ENCODE measurements at places on chromosomes 2 and 18.

- DNase-seq = no peak
These were observed 2.4 kb downstream of the CYP26B1 start for GRCh38 chr2:72145289-72145657.

DNA sequence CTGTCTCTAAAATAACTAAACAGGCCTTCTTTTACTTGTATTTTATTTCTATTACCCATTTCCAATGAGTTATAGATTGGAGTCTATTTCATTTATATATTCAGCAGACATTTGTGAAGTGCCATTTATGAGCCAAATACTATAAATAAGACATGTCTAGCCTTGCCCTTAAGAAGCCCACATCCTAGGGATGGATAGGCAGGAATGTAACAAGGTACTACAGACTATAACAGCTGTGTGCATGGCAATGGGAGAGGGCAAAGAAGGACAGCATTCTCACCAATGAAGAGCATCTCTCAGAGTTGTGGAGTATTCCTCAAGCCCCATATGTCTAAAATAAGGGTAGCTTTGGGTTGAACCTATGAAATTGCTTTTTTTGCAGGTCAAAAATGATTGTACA lies 161.9 kb upstream of the RASGRP3 start:
- no peak for DNase-seq

DNA sequence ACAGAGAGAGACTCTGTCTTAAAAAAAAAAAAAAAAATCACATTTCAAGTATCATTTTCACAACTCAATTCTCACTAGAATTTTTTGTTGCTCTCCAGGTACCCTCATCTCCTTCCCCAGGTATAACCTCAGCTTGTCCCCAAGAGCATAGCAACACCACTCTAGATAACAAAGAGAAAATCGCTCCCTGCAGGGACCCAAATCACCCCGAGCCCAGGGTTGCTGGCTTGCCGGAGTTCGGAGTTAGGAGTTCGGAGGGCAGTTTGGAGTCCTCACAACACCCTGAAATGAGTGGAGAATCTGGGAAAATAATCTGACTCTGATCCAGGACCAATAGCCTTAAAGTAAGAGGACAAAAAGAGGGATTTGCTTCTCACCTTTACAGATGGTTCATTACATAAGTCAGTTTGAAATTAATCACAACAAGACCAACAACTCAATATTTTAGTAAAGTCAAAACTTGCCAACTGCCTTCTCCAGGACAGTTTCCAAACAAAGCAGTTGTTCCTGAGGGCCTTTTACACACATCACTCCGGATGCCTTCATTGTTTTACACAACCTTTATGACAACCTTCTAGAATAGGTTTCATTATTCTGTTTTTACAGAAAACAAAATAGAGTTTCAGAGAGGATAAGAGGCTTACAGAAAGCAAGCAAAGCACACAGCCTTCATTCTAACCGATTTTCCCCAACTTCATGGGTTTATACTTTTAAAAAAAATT lies 59.1 kb downstream of the C2orf76 start:
- no peak for DNase-seq

DNA sequence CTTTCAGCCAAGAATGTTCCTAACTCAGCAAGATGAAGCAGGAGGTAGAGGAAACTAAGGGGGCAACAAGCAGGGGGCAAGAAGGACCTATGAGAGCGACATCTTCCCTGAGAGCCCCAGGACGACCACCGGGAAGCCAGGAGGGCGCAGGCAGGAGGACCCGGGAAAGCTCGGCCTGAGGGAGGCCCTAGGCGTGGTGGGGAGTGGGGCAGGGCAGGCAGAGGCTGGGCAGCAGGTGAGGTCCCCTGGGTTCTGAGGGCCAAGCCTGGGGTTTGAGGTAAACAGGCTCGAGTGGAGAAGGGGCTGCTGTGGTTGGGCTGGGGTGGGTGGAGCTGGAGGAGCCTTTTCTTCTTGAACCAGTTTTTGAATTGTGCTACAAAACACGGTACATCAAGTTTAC lies 1.3 kb upstream of the ALPI start:
- no peak for DNase-seq

- no peak for DNase-seq
These were observed 89.1 kb upstream of the ITGB6 start for GRCh38 chr2:160289126-160289525.

- no peak for DNase-seq
These were observed 58.8 kb downstream of the TBR1 start for GRCh38 chr2:161474920-161475319.

DNA sequence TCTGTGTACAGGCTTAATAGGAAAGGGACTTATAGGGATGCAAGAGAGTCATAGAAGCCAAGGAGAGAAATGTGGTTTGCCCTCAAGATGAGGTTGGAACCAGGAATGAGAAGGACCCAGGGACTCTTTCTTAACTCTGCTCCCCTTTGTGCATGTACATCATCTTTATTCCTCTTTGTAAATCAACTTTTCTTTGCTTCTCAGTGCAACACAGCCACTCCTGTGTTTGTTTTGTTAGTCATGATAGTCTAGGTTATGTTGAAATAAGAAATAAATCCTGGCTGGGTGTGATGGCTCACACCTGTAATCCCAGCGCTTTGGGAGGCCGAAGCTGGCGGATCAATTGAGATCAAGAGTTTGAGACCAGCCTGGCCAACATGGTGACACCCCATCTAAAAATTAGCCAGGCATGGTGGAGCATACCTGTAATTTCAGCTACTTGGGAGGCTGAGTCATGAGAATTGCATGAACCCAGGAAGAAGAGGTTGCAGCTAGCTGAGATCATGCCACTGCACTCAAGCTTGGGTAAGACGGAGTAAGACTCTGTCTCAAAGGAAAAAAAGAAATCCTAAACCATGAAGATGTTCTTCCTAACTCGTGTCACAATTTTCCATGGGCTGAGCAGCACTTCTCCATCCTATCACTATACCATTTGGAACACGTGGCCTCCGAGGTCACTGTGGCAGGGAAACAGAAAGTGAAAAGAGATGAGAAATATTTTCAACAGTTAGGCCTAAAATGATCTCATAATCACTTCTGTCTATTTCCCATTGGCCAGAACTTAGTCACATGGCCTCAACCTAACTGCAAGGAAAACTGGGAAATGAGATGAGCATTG lies 73.0 kb upstream of the TMEM17 start:
- DNase-seq = no peak

DNA sequence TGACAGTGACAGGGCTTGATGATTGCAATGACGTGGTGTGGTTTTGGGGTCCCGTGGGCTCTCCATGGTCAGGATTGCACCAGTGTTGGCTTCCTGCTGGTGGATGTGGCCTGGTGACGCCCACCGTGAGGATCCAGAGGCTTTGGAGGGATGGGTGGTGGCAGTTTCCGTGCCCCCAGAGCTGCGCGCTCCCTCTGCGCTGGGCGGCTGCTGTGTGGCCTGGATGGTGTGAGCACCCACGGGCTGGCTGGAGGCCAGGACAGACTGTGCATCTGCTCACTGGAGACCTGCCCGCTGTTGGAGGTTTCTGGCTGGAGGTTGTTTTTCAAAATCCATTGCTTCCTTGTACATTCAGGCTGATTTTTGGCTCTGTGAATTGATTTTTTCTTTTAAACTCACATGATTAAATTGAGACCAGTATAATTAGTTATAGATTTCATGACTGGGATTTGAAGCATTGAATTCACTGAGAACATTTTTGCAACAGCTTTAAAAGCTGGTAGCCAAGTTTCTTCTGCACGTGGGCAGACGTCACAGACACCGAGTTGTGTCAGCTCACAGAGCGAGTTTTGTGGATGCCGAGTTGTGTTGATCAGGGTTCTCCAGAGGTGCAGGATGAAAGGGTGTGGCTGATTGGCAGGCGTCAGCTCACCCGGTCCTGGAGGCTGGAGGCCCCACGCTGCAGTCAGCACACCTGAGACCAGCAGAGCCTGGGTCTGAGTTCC lies 72.7 kb downstream of the KCNG2 start:
- DNase-seq = no peak

DNA sequence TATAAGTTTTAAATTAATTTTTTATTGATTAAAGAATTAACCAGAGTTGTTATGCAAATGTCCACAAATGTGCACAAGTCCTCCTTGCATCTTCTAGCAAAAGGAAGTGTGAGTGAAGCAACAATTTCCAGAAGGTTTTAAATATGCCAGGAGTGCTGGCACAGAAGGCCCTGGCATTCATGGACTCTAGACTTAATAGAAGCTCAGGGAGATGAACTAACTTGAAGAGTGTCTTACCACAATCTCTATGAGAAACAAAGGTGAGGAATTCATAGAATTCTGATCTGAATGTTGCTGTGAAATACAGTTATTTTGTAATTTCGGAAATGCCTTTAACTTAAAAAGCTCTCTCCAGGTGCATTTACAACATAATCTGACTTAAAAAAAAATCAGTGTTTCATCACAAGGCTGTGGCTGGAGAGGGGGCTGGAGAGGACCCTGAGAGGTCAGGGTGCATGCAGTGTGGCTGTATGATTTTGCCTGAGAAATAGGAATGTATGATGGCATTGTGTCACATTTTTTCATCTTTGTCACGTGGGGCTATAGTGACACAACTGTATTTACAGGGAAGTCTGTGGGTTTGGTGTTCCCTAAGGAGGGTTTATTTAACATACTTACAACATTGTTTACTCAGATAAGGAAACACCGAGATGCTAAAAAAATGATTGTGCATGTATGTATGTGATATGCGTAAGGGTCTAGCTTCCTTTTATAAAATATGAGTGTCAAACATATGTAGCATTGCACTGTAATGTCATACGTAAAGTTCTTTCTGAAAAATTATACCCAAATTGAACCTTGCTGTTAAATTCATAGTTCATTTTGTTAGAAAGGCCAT lies 66.2 kb downstream of the MAP4K4 start:
- no peak for DNase-seq

- DNase-seq = no peak
These were observed 373.3 kb downstream of the RBM43 start for GRCh38 chr2:150888337-150888736.

DNA sequence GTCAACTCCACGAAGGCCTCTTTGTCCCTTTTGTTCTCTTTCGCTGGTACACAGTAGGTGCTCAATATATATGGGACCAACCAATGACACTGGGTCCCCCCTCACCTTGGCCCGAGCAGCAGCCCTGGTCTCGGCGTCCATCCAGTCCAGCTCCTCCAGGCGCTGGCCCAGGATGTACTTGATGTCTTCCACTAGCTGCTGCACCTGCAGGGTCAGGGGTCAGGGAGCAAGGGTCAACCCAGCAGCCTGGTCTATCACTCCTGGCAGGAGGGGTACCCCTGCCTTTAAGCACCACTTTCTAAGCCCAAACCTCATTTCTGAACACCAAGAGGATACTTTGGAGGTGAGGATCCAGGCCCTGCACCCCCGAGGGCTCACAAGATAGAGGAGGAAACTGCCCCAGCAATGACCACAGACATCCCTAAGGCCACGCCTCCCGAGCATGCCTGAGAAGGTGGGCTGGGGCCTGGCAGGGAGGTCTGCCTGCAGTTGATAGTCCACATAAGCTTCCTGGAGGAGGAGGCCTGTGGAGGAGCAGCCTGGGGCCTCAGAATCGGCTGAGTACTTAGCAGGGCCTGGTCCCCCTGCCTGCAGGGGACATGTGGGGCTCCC lies 4.2 kb downstream of the ECEL1 start:
- no peak for DNase-seq

DNA sequence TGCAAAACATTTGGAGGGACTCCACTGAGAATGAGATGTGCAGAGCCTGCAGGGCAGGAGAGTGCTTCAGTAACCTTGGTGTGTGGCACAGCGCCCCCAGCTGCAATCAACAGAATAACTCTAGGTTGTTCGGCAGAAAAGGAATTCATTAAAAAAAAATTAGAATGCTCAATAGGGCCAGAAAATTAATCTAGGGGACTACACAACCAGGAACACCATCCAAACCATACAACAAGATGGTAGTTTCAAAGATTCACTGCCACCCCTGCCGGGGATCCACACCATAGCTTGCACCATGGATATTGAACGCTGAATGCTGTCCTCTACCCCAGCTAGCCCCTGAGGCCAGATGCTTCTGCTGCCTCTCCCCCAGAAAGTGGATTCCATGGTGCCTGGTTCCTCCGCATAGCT lies 50.1 kb downstream of the THUMPD2 start:
- DNase-seq = no peak

DNA sequence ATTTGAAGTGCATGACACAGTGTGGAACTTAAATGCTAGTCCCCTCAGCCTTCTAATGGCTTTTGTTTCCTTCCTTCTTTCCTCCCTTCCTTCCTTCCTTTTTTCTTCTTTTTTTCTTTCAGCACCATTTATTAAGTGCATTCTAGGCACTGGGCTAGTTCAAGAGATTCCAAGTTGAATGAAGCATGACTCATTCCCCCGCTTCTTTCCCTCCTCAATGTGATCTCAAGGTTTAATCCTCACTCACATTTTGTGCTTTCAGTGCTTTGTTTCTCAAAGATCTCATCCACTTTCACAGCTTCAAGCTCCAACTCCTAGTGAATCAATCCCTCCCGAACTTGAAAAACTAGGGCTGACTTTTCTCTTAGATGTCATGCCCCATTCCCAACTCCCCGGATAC lies 90.1 kb downstream of the LBH start:
- no peak for DNase-seq

DNA sequence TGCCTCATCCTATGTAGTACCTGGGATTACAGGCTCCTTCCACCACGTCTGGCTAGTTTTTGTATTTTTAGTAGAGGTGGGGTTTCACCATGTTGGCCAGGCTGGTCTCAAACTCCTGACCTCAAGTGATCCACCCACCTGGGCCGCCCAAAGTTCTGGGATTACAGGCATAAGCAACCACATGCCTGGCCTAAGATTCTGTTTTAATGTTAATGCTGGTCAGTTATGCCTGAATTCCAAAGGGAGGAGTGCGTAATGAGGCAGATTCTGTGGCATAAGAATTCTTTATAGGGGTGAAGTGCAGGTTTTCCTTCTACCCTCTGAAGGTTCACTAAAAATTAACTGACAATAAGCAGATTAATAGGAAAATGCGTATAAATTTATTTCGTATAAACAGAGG lies 1343.8 kb upstream of the LRRTM1 start:
- no peak for DNase-seq

DNA sequence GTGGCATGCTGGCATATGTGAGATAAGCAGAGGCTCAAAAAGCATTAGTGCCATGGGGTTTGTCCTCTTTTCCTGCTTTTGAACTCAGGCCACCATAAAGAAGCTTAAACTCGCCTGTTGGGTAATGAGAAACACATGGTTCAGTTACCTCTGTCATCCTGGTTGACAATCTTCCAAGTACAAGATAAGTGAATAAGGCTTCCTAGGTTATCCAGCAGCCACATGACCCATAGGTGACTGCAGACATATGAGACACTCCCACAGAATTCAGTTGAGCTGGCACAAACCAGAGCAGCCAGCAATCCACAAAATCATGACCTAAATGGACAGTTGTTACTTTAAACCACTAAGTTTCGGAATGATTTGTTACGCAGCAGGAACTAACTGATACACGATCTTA lies 97.3 kb downstream of the TACR1 start:
- DNase-seq = no peak

GRCh38 chr2:66845307-66845706 lies 410.4 kb downstream of the MEIS1 start:
- no peak for DNase-seq

- no peak for DNase-seq
These were observed 83.8 kb downstream of the MGAT5 start for GRCh38 chr2:134337631-134338030.

DNA sequence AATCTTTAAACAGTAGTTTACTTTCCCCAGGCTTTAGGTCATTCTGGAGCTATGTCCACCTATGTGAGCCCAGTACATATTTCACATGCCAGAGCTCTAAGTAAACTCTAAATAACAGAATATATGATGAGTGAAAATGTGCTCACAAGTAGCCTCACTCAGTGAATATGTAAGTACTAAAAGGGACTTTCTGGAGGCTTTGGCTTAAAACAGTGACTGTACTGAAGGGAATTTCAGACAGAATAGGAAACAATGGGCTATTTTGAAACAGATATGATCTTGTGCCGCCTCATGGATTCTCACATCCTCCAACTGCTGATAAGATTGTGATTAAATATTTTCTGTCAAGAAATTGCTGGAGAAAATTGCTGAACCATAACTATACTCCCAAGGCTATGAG lies 747.9 kb downstream of the SOCS6 start:
- DNase-seq = no peak
